Keratinocyte (primary cell): ENCODE measurements at places on chromosomes 7 and 10. TPM values are rescaled to one million over a fixed set of nuclear protein-coding genes. Genes with fewer than 3 reads are reported as not detected.

The CC2D2B gene
- 0.03 to 0.10 TPM (median 0.10 TPM) in 3 replicates for polyA plus RNA-seq

GRCh38 chr10:21337171-21337792 lies 188.2 kb downstream of the SKIDA1 start:
- peaks cover 30% of the 10 kb centered on the region for H3K4me1 ChIP-seq
- DNase-seq: no peak
- no peak overlapping the region for H3K4me3 ChIP-seq
- H3K27me3 ChIP-seq: no peaks in the 10 kb centered on the region
- H3K36me3 ChIP-seq: no peaks in the 10 kb centered on the region
- peak overlapping the region; percentile 98 for H3K27ac ChIP-seq

DNA sequence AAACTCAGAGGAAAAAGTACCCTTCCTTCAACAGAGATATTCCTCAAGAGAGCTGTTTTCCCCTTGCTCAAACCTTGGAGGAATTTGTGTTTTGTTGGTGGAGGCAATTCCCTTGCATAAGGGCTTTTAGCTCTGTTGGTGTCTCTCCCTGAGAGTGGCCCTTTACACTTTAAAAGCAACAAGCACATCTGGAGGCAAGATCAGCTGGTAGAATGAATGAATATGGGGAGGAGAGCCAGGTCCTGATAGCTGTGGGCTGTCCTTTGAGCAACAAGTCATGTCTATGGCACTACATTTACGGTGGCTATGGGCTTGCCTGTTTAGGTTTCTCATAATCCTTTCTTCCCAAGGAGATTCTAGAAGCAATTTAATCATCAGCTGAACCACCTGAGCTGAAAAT lies 384.0 kb downstream of the SORCS3 start:
- H3K4me1 ChIP-seq: no peaks in the 10 kb centered on the region
- H3K27ac ChIP-seq: no peak overlapping the region
- H3K36me3 ChIP-seq: no peaks in the 10 kb centered on the region
- DNase-seq: no peak
- no peaks in the 10 kb centered on the region for H3K27me3 ChIP-seq

The CDHR1 gene
- 1.4 to 5.7 TPM (median 5.2 TPM) in 3 replicates for polyA plus RNA-seq

The CARD11 gene
- polyA plus RNA-seq: 4.1 to 7.2 TPM (median 4.3 TPM) in 3 replicates

DNA sequence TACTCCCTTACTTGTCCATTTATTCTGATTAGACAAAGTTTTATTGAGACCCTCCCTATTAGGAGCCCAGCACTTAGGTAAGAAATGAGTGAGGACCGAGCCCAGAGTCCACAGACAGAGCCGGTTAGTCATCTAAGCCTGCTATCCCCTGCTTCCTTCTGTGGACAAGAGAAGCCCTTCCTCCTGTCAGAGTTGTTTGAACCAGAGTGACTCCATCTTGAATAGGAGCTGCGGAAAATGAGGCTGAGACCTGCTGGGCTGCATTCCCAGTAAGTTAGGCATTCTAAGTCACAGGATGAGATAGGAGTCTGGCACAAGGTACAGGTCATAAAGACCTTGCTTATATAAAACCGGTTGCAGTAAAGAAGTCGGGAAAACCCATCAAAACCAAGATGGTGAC lies 109.1 kb downstream of the CPXM2 start:
- no peak overlapping the region for H3K27ac ChIP-seq
- H3K4me1 ChIP-seq: peaks cover 2% of the 10 kb centered on the region
- no peak for DNase-seq
- peaks cover 27% of the 10 kb centered on the region for H3K27me3 ChIP-seq
- H3K36me3 ChIP-seq: no peaks in the 10 kb centered on the region

DNA sequence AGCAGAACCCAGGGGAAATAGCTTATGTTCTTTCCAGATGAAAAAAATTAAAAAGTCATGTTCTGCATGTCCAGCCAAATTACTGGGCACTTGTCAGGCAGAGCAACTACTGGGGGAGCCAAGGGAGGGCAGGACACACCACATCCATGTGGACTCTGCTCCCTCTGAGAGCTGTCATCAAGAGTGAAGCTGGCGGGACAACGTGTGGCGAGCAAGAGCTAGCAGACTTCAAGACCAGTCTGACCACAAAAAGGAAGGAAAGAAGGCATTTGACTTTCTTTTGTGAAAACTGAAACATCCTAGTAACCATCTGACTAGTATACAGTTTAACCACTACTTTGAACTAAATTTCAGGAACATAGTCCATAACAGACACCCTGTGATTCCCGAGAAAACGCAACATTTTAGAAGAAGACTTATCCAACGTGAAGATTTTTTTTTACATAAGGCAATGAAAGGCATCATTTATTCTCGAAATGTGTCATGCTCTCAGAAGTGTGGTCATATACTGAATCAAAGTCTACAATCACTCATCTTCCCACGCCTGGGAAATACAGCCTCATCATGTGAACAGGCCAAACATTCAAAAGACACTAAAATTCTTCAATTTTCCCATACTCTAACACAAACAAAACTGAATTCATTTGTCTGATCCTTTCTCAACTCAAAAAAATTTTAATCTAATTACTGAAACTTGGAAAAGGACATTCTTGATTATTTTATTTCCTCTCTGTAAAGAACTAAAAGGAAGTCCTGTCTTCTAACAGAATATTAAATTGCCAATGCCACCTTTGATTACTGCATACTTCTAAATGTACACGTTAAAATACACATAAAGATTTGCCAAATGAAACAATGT lies 15.5 kb downstream of the CYTH3 start:
- H3K4me3 ChIP-seq: no peak overlapping the region
- no peaks in the 10 kb centered on the region for H3K27me3 ChIP-seq
- no peak overlapping the region for H3K27ac ChIP-seq
- DNase-seq: no peak

- H3K27ac ChIP-seq: no peak overlapping the region
- no peak for DNase-seq
- no peaks in the 10 kb centered on the region for H3K27me3 ChIP-seq
Measured at GRCh38 chr7:8360564-8361153, 72.8 kb upstream of the NXPH1 start.

The RARRES2 gene
- polyA plus RNA-seq: not detected in 3 replicates

The SPOCK2 gene
- 0.03 to 0.18 TPM (median 0.14 TPM) in 3 replicates for polyA plus RNA-seq

DNA sequence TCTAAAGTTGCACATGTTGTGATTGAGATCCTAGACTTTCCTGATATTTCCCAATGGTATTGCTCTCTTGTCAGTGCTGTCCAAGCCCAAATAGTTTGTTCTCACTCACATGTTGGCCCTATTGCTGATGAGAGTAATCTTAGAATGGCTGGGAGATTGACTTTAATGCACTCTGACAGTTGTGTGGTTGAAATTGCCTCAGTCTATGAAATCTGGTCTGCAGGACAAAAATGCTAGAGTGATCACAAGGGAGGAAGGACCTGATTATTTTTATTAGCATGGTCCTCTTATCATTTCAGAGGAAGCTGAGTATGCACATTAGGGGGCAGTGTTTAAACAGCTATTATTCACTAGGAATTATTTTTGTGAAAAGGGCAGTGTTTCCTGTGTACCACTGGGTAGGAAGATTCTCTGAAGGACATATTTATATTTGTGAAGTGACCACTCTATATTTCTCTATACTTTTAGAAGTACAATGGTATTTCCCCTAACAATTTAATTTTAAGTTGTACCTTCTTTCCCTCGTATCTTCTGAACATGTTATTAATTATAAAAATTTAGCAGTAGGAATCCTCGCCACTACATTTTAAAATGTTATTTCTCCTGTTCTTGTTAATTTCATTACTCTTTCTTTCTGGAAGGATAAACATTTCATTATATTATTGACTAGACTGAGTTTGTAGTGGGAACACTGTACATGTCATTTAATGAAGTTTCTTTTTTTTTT lies 64.4 kb downstream of the SUGCT start:
- H3K4me3 ChIP-seq: no peak overlapping the region
- no peaks in the 10 kb centered on the region for H3K27me3 ChIP-seq
- H3K4me1 ChIP-seq: no peaks in the 10 kb centered on the region

GRCh38 chr10:100146875-100147650 lies 38.8 kb downstream of the ERLIN1 start:
- H3K4me1 ChIP-seq: peaks cover 30% of the 10 kb centered on the region
- H3K27ac ChIP-seq: no peak overlapping the region
- peaks cover 17% of the 10 kb centered on the region for H3K36me3 ChIP-seq
- DNase-seq: no peak
- no peaks in the 10 kb centered on the region for H3K27me3 ChIP-seq

The MARVELD1 gene
- polyA plus RNA-seq: 24.0 to 85.1 TPM (median 39.7 TPM) in 3 replicates

The LRRN3 gene
- polyA plus RNA-seq: not detected in 3 replicates

DNA sequence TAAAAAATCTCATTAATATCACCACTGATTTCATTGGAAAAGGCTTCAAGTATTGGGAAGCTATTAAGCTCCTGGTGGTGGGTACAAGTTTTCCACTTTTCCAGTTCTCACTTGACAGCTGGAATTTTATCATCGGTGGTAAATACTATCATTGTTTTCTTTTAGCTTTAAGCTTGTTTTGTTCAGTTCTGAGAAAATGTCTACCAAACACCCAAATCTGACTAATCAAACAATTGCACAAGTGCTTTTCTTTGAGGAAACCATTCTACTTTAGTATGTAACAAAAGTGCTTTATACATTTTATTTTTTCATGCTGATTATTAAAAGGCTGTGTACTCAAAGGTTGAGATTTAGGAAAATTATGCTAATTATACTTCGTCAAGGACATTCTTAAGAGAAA lies 7.9 kb downstream of the PRPF18 start:
- no peak for DNase-seq
- H3K27ac ChIP-seq: no peak overlapping the region
- H3K4me3 ChIP-seq: no peak overlapping the region
- no peaks in the 10 kb centered on the region for H3K4me1 ChIP-seq
- no peaks in the 10 kb centered on the region for H3K27me3 ChIP-seq

DNA sequence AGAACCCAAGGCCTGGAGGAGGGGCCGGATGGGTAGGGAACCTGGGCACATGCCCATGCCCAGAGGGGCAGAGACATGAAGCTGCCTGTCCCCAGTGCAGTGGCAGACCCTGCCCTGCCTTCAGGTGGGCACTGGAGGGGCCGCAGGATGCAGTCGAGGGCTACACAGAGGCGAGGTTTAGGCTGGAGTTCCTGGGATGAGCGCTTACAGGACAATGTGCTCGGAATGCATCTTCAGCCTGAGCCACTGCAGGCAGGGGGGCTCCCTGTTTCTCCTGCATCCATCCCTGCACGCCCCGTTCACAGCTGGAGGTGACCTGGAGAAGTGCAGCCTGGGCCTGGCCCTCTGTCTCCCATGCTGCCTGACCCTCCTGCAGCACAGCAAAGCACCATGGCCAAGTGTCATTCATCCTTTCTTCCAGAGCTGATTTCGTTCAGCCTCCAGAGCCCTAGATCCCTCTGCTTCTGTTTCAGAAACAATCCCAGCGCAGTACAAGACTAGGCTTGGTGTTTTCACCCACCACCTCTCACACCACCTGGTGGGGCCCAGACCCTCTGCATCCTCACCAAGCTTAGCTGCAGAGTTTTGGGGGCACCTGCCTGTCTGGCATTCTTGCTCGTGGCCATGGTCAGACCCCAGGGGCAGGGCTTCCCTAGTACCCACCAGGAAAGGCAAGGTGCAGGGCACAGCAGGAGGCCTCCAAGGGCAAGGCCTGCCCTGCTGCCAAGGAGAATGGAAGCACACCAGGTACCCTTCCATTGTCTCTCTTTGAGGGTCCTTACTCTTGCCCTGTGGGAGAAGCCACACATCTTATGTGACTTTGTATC lies 311.9 kb downstream of the TCERG1L start:
- no peak overlapping the region for H3K4me3 ChIP-seq
- no peaks in the 10 kb centered on the region for H3K4me1 ChIP-seq
- no peak overlapping the region for H3K27ac ChIP-seq
- H3K27me3 ChIP-seq: no peaks in the 10 kb centered on the region

DNA sequence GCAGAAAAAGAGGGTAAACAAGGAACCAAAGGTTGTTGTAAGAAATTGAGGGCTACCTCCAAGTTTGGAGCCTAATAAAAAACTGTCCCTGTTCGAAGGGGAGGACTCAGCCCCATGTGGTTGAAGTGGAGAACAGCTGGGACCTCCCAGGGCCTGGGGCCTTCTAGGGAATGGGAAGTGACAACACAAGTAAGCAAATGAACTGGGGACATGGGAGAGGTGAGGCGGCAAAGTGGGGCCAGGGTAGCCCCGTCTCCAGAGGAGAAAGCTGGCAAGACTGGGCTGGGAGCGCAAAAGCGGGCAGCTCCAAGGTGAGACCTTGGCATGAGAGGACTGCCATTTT lies 198.1 kb downstream of the ZNF438 start:
- no peaks in the 10 kb centered on the region for H3K27me3 ChIP-seq
- no peak overlapping the region for H3K27ac ChIP-seq
- no peaks in the 10 kb centered on the region for H3K36me3 ChIP-seq
- H3K4me1 ChIP-seq: no peaks in the 10 kb centered on the region
- H3K4me3 ChIP-seq: no peak overlapping the region
- DNase-seq: no peak

DNA sequence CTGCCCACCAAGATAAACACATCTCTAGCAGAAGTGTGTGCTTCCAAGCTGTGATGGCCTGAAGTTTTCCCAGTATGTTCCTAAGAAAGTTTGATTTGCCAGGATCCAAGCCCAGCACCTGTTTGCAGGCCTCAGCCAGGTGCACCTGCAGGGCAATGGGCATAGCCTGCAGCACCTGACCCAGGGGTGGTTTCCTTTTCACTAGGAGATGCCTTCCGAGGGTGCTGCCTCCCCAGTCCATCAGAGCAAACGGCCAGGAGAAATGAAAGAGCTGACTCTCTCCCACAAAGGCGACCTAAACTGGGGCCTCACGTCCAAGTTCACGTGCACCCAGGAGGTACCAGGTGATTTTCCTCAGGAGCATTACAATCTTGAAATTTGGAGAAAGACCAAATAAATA lies 7.1 kb downstream of the UCMA start:
- no peak for DNase-seq
- no peak overlapping the region for H3K4me3 ChIP-seq

The NUP42 gene
- 26.1 to 44.6 TPM (median 34.2 TPM) in 3 replicates for polyA plus RNA-seq

The OR2A12 gene
- polyA plus RNA-seq: not detected in 3 replicates

DNA sequence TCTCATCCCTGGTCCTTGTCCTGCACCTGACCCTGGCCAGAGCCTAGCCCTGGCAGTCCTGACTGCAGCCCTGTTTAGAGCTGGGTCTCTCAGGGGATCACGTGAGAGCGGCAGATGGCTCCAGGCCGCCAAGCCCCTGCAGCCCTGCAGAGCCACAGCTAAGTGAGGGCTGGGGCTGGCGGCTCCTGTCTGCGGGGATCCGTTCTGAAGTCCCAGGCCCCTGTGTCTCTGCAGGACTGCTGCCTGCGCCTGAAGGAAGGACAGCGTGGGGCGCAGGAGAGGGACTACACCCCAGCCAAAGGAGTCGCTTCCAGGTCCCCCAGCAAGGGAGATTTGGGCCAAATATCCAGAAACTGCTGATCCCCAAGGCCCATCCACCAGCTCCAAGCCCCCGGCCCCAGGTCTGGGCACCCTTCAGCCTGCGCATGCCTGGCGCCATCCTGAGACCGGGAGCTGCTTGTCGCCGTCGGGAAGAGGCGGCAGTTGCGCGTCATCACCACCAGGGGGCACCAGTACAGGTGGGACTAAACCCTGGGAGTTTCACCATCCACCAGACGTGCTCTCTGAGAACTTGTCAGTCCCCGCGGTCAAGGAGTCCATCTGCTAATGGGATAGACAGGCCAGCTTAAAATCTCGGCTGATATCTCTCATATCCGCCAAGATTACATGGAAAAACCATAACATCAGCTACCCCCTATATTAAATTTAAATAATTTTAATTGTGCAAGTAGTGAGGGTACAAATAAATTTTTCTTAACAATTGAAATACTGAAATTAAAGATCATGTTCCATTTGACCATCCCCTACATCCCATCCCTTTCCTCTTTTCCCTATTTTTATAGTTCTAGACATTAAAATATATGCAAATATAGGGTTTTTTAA lies 25.1 kb upstream of the GHRHR start:
- no peak overlapping the region for H3K27ac ChIP-seq
- no peaks in the 10 kb centered on the region for H3K36me3 ChIP-seq
- no peaks in the 10 kb centered on the region for H3K4me1 ChIP-seq
- peak; percentile 41 for DNase-seq
- H3K4me3 ChIP-seq: no peak overlapping the region
- H3K27me3 ChIP-seq: peaks cover 7% of the 10 kb centered on the region

GRCh38 chr10:97574374-97575126 lies 2.0 kb downstream of the ANKRD2 start:
- no peaks in the 10 kb centered on the region for H3K27me3 ChIP-seq
- peaks cover 4% of the 10 kb centered on the region for H3K36me3 ChIP-seq
- peak overlapping the region; percentile 20 for H3K27ac ChIP-seq
- peaks cover 56% of the 10 kb centered on the region for H3K4me1 ChIP-seq
